ENCODE measurements at places on chromosomes 7 and 10.

DNA sequence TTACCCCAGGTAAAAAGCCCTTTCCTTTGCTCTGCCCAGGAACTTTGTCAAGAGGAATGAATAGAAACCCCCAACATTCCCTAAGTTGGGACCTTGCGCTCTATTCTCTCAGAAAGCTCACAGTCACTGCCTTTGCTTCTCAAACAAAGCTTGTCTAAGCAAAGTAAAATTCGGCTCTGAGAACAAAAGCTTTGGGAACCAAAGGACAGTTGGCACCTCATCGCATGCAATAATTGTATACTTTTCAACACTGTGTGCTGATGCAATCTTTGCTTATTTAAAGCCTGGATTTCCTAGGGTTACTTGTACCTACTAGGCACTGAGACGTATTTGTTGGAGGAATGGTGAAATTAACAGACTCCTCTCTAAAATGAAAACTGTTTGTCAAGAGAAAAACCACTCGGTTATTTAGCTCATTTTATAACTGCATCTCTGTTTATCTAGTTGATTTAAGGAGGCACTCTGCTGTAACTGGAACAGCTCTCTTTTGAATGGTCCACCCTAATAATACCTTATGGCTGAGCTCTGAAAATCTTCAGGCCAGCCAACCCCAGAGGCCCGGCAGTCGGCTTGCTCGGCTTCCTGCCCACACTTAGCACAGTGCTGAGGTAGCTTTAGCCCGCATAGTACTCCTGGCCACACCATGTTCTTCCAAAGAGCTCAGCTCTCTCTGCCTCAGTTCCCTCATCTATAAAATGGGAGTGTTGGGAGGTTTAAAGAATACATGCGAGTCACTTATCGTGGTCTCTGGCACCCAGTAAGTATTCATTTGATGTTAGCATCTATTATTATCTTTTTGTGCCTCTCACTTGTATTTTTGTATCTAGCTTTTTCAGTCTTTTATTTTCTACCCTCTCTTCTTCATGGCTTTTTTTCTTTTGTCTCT is 80.2 kb upstream of the PRR15 start:
- DNase-seq = no peak

DNA sequence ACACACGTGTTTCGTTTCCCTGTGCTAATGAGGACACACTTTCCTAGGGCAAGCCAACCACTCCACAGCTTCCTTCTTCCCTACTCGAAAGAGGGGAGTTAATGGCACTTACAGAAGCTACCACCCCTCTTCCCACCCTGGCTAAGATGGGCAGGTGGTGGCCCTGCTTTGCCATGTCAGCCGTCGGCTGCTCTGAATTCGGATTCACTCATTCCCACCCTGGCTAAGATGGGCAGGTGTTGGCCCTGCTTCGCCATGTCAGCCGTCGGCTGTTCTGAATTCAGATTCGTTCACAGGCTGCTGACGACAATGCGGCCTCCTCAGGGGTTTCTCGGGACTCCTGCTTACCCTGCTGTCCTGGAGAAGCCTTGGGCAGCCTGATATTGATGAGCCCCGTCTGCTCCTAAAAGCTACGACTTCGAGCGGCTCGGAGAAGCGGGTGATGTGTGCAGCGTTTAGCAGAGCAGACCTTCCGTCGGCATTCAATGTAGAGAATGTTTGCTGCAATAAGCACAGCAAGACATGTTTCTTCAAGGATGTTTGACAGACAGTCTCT is 56.2 kb upstream of the PPP2R2D start:
- DNase-seq = no peak

DNA sequence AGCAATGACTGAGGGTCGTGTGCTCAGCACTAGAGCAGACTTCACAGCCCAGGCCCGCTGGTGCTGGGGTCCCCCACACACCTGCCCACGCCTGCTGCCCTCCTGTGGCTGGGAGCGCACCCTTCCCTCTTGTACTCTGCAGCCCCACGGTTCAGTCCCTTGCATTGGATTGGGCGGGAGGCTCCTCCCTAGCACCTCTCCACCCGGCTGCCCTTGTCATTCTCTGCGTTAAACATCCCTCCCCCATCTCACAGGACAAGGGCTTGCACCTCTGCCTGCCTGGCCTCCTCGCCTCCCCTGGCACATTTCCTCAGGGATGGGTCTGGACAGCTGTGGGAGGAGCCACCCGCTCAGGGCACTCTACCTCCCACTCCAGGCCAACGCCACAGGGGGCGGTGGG is 68.6 kb downstream of the ALOX5 start:
- DNase-seq = no peak

DNA sequence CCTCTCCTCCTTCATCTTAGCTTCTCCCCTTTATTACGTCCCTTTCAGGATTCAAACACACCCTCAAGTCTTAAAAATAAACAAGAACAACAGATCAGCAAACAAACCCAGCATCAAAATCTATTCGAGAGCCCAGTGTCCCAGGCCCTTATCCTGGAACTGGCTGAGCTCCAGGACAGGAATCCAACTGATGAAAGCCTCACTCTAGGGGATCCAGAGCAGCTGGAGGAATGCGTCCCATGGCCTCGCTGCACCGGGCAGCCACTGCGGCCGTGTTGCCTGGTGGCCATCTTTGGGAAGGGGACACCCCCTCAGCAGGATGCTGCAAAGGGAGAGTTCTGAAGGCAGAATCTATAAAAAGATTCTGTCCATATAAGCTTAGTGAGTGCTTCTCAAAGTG is 156.5 kb upstream of the BMPER start:
- no peak for DNase-seq

- DNase-seq = no peak
These were observed 10.8 kb upstream of the HOXA2 start for GRCh38 chr7:27112955-27113949.

DNA sequence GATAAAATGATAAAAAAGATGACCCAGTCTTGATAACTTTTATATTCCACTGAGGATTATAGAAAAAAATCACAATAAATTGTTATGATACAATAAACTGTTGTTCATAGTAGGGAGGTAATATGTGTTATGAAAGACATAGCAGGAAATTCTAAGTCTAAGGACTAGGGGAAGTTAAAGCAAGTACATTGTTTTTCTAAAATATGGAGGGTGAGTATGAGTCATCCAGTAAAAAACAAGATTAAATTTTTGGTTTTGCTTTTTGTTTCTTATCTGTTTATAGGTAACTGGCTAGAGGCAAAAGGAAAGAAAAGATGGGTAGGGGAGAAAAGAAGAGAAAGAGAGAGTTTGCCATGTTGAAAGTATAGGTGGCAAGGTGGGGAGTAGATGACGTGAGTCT is 188.4 kb downstream of the POLR1F start:
- DNase-seq = no peak

- DNase-seq = no peak
These were observed 623.4 kb upstream of the IGFBP3 start for GRCh38 chr7:46544396-46545008.

GRCh38 chr10:76268530-76268929 is 837.1 kb downstream of the LRMDA start:
- DNase-seq = no peak

DNA sequence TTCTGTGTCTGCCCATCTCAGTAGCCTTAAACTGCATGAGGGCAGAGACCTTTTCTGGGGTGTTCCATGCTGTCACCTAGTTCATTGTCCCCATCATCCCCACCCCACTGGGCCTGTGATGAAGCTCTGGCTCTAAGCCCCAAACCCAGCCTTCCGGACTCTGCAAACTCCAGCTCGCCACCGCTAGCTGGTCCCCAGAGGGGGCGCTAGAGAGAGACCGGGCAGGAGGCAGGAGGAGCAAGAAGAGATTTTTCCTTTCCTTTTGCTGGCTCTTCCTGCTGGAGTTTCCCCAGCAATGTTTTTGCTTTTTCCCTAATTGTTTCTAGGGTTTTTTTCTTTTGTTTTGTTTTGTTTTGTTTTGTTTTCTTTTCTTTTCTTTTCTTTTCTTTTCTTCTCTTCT is 234.4 kb downstream of the TEX36 start:
- DNase-seq = no peak

DNA sequence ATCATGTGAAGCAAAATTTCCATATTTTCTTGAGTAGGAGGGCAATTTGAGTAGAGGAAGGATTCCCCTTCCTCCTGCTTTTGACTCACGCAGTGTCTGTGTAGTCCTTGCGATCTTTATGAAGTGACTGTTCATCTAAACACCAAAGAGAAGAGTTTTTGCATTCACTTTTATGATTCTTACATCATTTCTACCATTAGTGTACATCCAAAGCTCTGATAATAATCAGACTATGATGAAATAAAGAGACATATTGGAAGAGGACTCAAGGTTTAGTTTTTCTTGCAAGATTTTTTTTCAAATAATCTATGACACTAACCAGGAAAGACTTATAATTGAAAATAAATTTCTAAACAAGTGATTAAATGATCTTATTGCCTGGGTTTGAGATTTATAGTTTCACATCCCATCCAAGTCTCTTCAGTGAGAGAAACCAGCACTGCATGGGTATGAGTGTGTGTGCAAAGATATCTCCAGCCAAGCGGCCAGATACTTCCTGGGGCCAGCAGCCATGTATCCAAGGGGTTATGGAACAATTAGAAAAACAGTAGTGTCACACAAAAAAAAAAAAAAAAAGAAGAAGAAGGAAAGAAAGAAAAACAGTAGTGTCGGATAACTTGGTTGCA is 2.0 kb upstream of the ACTA2 start:
- DNase-seq = no peak

- no peak for DNase-seq
These were observed 105.0 kb downstream of the KMT2C start for GRCh38 chr7:152330827-152331226.

- no peak for DNase-seq
These were observed 11.5 kb downstream of the TPK1 start for GRCh38 chr7:144824360-144824759.

DNA sequence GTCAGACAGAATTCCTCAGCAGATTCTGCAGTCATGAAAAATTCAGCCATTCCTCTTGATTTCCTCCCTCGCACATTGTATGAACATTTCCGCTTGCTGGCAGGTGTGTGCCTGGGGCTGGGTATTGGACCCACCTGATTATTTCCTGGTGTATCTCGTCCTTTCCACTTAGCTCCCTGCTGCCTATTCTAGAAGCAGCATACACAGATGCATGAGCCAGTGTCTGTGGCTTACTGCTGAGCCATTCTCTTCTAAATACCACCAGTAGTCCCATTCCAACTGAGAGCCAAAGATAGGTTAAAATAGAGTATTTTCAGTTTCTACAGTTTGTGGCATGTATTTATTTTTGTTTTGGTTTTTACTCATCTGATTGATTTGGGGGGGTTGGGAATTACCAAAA is 270.1 kb upstream of the AKR1E2 start:
- DNase-seq = no peak

DNA sequence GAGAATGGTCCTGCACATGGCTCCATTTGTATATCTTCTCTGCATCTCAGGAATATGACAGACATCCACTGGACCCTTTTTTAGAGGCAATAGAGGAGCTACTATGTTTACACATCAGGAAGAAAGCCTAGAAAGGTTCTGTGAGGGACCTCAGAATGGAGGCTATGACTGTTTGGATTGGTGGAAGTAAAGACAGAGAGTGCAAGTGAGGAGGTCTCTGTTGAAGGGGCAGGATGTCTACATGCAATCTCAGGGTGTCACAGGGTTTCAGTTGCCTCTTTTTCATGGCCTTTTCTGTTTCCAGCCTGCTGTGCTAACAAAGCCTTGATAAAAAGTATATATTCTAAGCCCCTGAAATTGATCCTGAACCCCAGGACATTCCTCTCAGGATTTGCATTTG is 9.7 kb upstream of the GIMAP6 start:
- DNase-seq = no peak

DNA sequence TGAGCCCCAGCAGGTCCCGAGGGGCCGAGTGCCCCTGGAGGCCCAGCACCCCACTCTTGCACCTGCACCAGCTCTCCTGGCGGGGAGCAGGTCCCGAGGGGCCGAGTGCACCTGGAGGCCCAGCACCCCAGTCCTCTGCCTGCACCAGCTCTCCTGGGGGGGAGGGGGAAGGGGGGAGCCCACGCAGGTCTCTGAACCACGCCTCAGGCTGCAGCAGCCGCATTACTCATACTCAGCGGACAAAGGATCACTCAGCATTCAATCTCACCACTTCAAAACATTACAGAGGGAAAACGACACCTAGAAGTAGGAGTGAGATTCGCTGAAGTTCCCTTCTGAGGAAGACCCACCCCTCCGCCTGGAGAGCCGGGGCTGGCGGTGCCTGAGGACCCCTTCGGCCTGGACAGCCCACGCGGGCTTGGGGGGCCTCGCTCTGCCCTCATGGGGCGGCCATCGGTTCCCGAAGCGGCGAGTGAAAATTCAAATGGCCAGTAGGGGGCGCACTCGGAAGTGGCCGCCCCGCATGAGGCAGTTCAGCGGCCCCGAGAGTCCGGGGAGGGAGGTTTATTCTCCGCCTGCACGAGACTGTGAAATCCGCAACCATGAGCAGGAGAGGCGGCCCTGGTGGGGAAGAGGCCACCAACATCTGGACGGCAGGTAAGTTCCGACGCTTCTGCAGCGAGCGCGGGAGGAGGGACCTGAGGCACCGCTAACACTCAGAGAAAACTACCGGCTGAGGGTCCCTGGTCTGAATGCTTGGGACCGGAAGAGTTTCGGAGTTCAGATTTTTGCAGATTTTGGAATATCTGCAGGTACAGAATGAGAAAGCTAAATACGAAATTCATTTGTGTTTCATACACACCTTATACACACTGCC is 1.1 kb upstream of the GPER1 start:
- peak; percentile 66 for DNase-seq

DNA sequence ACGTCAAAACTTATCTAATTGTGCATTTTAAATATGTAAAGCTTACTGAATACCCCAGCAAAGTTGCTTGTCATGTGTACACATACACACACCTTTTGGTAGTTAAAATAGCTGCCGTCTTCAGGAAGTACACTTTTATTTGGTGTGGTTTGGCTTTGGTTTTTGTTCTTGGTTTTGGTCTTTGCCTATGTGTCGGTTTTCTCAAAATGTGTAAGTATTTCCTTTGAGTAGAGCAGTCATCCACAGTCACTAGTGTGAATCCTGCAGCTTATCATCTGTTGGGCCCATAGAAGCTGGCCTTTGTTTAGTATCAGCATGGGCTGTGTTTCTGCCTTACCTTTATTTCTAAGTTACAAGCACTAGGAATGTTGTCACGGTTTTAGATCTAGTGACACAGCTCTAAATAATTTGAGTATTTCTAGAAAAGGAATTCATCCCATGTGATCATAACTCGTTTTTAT is 35.3 kb downstream of the NET1 start:
- DNase-seq = peak; percentile 56

GRCh38 chr7:155631155-155631554 is 13.3 kb upstream of the RBM33 start:
- DNase-seq = no peak

- no peak for DNase-seq
These were observed 45.3 kb downstream of the ADRA2A start for GRCh38 chr10:111122127-111122526.
